ENCODE measurements at places on chromosomes 6 and 20.

DNA sequence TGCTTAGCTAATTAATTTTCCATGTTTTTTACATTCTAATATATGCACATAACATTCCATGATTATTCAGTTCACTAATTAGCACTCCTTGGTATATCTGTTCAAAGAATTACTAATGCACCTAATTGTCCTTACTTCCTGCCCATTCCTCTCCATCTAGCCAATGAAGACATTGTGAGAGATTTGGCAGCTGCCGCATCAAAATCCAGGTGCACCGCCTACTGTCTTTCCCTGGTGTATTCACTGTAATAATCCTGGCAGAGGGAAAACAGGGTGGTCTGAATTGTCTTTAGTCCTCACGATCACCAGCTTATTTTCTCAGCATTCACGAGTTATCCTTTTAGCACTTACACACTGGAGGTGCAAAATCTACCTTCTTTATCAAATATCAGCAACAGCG is 61.0 kb upstream of the SCGN start:
- no peak for DNase-seq

GRCh38 chr20:21515300-21516179 is 1.7 kb upstream of the NKX2-2 start:
- DNase-seq, result no peak

DNA sequence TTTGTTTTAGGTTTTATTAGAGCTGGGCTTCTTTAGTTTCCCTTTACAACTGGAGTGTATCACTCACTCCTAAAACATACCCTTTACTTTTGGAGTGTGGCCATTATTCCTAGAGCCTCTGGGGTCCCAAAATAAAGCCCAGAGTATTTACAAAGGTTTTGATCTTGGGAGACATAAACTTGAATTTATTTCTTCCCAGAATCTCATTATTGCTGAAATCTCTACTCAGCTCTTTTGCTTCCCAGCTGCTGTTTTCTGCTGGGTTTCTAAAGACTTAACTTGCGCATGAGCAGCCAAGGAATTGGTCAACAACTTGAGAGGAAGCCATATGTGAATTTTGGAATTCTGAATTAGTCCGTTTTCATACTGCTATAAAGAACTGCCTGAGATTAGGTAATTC is 94.5 kb upstream of the NRSN1 start:
- no peak for DNase-seq

DNA sequence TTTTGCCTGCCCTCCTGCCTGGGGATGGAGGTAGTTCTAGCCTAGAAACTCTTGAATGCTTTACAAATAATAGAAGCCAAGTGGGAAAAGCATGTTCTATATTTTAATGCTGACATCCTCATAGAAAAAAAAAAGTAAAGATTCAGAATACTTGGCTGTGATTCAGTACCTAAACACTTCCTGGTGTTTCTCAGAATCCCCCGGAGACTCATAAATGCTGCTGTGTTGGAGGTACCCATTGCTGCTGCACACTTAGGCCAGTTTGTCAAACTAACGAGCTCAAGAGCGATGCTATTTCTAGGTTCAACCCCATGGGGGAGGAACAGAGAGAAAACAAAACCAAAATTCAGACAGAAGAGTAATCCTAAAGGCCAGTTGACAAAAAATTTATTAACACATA is 38.8 kb upstream of the ZFP64 start:
- no peak for DNase-seq

GRCh38 chr20:46174469-46175126 is 56.5 kb downstream of the CD40 start:
- peak; percentile 90 for DNase-seq

DNA sequence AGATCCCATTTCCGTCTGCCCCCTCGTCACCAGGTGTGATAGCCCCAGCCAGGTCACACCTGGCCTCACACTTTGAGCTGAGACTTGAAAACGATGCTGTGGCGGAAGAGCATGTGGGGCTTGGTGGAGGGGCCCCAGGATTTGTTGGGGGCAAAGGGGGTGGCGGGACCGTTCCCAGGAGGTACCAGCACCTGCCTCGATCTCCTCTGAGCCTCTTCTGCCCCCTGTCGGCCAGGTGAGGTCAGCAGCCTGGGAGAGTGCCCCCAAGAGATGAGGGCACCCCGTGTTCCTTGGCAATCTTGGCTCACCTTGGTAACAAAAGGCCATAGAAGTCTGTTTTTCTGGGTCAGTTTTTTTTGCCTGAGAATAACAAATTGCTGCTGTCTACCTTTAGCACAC is 25.4 kb downstream of the SPATA2 start:
- DNase-seq, result no peak

DNA sequence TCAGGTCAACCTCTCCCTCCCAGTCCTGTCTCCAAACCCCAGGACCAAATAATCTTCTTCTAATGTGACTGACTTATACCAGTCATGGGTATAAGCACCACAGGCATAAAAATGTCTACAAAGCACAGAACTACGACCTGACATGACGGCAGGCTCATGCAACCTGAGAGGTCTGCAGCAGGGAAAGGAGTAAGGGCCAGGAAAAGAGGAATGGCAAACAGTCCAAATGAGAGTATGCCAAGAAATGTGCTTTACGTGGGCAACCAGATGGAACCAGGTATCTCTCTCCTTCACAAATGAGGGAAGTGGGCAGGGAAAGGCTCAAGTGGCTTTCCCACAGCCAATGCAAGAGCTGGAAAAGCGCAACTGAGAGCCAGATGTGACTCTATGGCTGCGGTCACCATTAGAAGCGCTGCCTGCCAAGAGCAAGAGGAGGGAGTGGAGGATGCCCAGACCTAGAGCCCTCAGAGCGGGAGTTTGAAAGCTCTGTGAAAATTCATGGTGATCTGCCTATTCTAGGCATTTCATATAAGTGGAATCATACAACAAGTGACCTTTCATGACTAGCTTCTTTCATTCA is 6.0 kb downstream of the APMAP start:
- DNase-seq, result no peak

- no peak for DNase-seq
Measured at GRCh38 chr6:142705054-142705453, 239.9 kb downstream of the HIVEP2 start.

GRCh38 chr6:57182017-57182432 is 9.9 kb downstream of the BAG2 start:
- DNase-seq, result no peak

GRCh38 chr6:45881705-45882467 is 133.8 kb downstream of the CLIC5 start:
- no peak for DNase-seq

DNA sequence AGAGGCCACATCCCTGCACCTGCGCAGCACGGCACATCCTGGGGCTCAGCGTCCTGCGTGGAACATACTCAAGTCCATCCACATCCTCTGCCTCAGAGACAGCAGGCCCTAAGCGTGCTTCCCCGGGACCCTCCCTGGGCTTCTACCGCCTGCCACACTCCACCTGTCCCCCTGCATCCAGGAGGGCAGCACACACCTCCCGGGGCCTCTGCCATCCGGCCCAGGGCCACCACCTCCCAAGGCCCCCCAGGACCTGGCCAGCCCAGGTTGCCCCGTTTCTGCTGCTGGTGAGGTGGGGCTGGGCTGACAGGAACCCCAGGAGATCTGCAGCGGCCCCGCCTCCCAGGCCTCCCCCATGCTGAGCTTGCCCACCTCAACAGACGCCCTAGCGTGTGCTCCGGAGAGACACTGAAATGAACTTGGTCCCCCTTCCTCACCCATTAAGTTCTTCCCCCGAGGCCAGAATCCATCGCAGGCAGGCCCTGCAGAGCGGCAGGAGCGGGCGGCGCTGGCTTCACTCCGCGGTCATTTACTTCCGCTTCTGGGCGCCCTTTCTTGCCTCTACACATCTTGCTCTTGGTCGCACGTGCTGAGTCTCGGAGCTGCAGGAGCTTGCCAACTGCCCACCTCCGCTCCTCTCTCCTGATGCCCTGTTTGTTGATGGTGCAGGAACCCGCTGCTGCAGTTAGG is 235.3 kb downstream of the TAF4 start:
- DNase-seq, result no peak

GRCh38 chr6:686497-686896 is 6.4 kb downstream of the EXOC2 start:
- DNase-seq, result no peak

GRCh38 chr6:124881898-124882578 is 80.2 kb upstream of the RNF217 start:
- no peak for DNase-seq

DNA sequence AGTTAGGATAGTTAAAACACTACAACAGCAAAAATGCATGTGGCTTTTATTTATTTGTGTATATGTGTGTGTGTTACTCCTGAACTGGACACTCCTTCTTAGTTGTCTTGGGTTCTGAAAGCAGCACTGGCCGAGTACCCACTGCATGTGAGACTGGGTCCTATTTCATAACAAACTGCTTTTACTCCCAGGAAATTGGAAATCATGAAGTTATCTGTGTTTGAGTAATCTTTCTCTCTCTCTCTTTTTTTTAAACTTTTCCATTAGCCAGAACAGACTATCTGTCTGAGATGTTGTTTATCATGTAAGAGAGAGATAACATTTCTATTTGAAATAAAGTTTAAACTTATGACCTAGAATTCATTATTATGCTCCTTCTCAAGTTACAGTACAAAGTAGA is 110.4 kb downstream of the LIN28B start:
- no peak for DNase-seq

DNA sequence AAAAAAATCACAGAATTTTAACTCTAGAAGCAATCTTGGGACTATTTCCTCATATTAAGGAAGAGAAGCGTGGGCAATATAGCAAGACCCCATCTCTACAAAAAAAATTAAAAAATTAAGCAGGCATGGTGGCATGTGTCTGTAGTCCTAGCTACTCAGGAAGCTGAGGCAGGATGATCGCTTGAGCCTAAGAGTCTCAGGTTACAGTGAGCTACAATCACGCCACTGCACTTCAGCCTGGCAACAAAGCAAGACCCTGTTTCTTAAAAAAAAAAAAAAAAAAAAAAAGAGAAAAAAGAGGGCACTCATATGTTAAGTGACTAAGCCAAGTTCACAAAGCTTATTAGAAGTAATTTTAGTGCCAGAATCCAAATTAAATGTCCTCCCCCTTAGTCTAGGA is 100.8 kb downstream of the SESN1 start:
- DNase-seq, result no peak

DNA sequence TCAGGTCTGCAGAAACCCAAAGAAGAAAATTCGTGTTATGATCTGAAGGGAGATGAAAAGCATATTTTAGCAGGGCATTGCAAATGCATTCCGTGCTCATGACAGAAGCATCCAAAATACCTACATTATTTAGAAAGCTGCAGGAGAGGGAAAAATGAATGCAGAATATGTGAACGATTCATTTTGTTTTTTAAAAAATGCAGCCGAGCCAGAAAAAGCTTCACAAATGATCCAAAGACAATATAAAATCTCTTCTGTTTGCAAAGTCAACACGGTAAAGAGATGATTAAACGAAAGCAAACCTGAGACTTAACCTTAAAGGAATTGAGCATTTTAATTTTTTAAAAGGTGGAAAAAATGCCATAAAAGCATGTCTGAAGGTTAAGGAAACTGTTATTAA is 136.1 kb upstream of the SULF2 start:
- DNase-seq, result no peak

DNA sequence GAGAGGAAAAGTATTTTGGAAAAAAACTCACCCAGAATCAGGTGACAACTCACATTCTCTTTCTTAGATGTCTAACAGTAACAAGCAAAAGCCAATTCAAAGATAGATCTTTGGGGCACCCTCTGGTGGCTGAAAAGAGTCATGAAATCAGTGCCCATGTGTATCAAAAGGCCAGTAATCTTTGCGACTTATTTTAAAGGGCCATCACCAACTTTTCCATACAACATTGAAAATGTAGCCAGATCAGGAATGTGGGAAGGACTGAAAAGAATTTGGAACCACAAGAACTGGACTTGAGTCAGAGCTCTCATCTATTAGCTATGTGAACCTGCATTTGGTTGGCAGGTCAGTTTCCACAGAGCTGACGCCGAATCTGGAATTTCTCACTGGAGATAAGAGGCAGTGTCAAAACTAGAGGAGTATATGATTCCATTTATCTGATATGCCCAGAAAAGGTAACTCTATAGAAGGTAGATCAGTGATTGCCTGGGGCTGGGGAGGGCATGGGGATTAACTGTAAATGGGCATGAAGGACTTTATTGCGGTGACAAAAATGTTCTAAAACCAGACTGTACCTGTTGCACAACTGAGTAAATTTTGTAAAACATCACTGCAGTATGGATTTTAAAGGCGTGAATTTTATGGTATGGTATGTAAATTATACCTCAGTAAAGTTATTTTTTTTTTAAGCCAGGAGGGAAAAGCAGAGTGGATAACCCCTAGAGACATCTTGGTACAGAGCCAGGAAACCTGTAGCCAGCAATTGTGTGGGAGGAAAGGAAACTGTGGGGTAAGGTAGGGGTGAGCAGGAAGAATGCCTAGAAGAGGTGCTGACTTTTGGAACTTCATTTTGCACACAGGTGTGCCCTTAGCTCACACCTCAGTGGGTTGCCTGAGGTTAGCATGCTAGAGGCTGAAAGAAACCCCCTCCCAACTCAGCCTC is 117.1 kb upstream of the ASF1A start:
- DNase-seq, result peak; percentile 34

GRCh38 chr6:23097566-23097965 is 528.2 kb downstream of the HDGFL1 start:
- no peak for DNase-seq

DNA sequence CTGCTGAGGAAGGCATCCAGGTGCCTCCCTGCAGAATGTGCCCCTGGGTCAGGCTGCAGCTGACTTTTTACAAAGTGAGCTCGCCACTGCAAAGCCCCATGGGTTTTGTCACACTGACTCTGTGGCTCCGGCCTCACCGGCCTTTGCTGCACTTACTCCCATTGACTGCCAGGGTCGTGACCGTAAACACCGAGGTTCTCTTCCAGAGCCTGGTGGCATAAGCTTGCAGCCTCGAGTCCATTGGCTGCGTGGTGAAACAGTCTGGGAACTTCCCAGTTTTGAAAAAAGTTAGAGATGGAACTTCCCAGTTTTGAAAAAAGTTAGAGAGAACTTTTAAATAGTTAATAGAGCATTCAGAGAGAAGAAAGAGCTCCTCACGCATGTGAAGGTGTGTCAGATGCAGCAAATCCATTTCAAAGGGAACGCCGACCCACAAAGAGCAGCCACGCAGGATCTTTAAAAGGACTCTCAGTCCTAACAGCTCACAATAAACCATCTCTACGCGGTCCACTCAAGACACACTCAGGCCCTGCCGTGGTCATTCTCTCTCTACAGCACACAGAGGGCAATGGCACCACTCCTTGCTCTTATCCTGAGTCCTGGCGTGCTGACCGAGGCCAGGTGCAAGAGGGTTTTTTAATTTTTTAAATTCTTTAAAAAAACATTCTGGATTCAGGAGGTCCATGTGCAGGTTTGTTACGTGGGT is 12.8 kb downstream of the RAMACL start:
- no peak for DNase-seq

DNA sequence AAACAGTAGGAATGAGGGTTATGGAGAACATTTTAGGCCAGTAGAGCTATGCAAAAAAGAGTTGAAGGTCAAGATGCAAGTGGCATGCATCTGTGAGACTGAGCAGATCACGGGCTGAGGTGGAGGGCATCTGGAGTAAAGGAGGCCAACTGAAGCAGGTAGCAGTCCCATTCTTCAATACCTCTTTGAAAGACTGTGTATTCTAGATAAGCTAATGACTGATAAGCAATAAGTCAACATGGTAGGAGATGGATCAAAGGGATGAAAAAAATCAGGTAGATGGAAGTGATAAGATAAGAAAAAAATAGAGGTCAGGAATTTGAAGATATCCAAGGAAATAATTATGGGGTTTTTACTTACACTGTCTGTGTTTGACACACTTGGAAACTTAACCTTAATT is 55.6 kb downstream of the ARMC2 start:
- DNase-seq, result no peak

GRCh38 chr6:85078058-85078457 is 313.7 kb upstream of the TBX18 start:
- DNase-seq, result no peak

- DNase-seq, result no peak
Measured at GRCh38 chr20:10093087-10093591, 58.4 kb downstream of the ANKEF1 start.
